ENCODE measurements at places on chromosomes 6 and 20.

GRCh38 chr6:48928937-48929336 lies 534.1 kb downstream of the MMUT start:
- DNase-seq = no peak

DNA sequence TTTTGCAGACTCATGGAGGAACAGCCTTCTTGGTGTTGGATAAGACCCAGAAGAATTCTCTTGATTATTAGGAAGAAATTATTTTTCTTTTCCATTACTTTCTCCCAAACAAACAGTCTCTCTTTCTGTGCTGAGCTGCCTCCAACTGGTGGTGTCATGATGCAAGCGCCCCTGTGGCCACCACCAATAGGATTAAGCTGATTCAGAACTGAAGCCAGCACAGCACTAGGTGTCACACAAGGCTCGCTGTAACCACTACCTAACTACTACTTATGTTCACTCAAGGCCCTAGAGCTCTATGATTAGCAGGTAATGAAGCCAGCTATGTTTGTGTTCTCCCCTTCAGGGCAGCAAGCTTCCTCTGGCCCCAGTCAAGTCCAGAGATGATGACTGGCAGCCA lies 123.4 kb downstream of the HTR1B start:
- no peak for DNase-seq

- no peak for DNase-seq
Measured at GRCh38 chr6:155695495-155695894, 239.9 kb upstream of the NOX3 start.

GRCh38 chr20:62428002-62428372 lies 648 bp upstream of the RBBP8NL start:
- no peak for DNase-seq

DNA sequence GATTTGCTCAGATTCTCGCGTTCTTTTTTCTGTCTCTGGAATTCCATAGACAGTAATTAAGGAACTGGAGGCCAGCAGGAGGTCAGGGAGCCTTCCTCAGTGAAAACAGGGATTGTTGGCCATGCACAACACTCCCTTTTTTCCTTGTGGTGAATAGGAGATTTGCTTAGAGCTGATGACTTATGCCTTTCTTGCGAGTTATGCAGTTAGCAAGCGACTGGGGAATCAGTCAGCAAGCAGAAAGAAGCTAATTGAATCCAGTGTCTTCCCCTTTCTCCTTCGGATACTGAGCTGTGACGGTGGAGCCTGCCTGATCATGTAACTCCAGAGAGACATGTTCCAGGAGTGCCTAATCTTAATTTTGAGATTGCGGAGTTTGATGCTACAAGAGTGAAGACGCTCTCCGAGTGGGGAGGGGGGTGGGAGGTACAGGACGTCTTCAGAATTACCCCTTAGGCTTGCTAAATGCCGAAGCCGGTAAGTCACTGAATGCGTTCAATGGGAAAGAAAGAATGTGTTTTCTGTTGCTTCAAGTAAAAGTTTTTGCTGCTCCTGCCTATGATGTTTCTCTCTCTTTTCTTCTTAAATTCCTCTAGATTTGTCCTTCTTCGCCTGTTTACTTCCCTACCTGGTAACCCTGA lies 165.9 kb downstream of the SASH1 start:
- DNase-seq = no peak

DNA sequence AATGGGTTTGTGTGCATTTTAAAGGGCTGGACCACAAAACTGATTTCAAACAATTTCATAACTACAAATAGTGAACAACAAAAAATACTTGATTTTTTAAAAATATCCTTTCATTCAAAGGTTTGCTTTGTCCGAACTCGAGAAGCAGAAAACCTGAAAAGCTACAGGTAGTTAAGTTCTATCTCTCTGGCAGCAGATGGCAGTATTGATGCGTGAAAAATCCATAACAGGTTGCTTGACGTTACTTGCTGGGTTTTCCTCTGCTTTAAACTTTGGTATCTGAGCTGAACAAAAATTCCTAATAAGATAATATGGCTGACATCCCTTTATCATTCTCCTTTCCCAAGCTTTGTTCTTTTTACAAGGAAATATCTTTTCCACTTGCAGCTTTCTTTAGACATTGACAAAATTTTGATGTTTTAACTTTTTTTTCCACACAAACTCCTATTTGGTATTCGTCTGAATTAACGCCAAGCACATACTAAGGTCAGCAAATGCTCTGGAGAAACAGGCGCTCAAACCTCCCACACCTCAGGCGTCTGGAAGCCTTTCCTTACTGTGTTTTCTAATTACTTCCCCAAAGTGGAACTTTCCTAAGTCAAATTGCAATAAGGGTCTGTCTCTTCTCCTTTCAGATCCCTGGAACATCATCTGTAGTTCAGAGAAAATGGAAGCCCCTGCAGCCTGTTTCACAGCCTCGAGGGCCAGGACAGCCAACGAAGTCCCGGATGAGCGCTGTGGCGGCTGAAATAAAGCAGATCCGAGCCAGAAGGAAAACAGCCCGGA lies 50.3 kb upstream of the GFRAL start:
- peak; percentile 10 for DNase-seq

- DNase-seq = no peak
Measured at GRCh38 chr6:150639823-150640331, 40.2 kb downstream of the PLEKHG1 start.

- peak; percentile 45 for DNase-seq
Measured at GRCh38 chr6:27668442-27669294, 195.8 kb upstream of the ZNF184 start.

Data from HL-60 (cell line).